ENCODE measurements at places on chromosomes 6 and 20. TPM values are rescaled to one million over a fixed set of nuclear protein-coding genes. Genes with fewer than 3 reads are reported as not detected.

CFB gene
- 0.60 TPM for total RNA-seq

FHL5 gene
- not detected for total RNA-seq

NTSR1 gene
- total RNA-seq, result under 0.01 TPM

MAS1 gene
- total RNA-seq, result not detected

EDN1 gene
- total RNA-seq, result 268 TPM

BPIFA1 gene
- not detected for total RNA-seq

CD164 gene
- 107 TPM for total RNA-seq

ARHGAP40 gene
- not detected for total RNA-seq

SYCP2L gene
- total RNA-seq, result not detected

PHACTR3 gene
- 1.6 TPM for total RNA-seq

HLA-DQA2 gene
- total RNA-seq, result not detected

PPIL6 gene
- total RNA-seq, result 0.60 TPM

SOX4 gene
- total RNA-seq, result 109 TPM

LEMD2 gene
- total RNA-seq, result 34.3 TPM

TSBP1 gene
- total RNA-seq, result not detected

LTA gene
- not detected for total RNA-seq

DACT2 gene
- not detected for total RNA-seq

MRAP2 gene
- total RNA-seq, result 1.8 TPM

EBF4 gene
- 3.8 TPM for total RNA-seq

NOTCH4 gene
- 9.1 TPM for total RNA-seq

C20orf204 gene
- 6.9 TPM for total RNA-seq

LZTS3 gene
- 7.7 TPM for total RNA-seq

ELMO2 gene
- 17.4 TPM for total RNA-seq

GNMT gene
- under 0.01 TPM for total RNA-seq

IMPG1 gene
- total RNA-seq, result not detected

EYA2 gene
- total RNA-seq, result not detected

PRDM13 gene
- total RNA-seq, result not detected

ERVFRD-1 gene
- total RNA-seq, result under 0.01 TPM

DSP gene
- 19.2 TPM for total RNA-seq

RREB1 gene
- 17.5 TPM for total RNA-seq

HLA-G gene
- total RNA-seq, result not detected

LGSN gene
- not detected for total RNA-seq

TSHZ2 gene
- total RNA-seq, result 4.0 TPM

OXT gene
- total RNA-seq, result not detected

IL17F gene
- not detected for total RNA-seq

FOXC1 gene
- 5.8 TPM for total RNA-seq

PKHD1 gene
- not detected for total RNA-seq

BPI gene
- total RNA-seq, result not detected

STK35 gene
- total RNA-seq, result 9.6 TPM

TREM1 gene
- not detected for total RNA-seq

BFSP1 gene
- total RNA-seq, result 1.7 TPM

ZC2HC1B gene
- total RNA-seq, result not detected

FGD2 gene
- not detected for total RNA-seq

UBE2C gene
- 4.2 TPM for total RNA-seq

TJAP1 gene
- total RNA-seq, result 4.6 TPM

OVOL2 gene
- total RNA-seq, result not detected

TAF4 gene
- 1.3 TPM for total RNA-seq

SLC17A9 gene
- 3.9 TPM for total RNA-seq

Data from lung microvascular endothelial cell (primary cell).